ENCODE measurements at places on chromosomes 12 and 14.

- no peak for DNase-seq
Observed at GRCh38 chr14:50601394-50601793, 41.4 kb downstream of the ATL1 start.

DNA sequence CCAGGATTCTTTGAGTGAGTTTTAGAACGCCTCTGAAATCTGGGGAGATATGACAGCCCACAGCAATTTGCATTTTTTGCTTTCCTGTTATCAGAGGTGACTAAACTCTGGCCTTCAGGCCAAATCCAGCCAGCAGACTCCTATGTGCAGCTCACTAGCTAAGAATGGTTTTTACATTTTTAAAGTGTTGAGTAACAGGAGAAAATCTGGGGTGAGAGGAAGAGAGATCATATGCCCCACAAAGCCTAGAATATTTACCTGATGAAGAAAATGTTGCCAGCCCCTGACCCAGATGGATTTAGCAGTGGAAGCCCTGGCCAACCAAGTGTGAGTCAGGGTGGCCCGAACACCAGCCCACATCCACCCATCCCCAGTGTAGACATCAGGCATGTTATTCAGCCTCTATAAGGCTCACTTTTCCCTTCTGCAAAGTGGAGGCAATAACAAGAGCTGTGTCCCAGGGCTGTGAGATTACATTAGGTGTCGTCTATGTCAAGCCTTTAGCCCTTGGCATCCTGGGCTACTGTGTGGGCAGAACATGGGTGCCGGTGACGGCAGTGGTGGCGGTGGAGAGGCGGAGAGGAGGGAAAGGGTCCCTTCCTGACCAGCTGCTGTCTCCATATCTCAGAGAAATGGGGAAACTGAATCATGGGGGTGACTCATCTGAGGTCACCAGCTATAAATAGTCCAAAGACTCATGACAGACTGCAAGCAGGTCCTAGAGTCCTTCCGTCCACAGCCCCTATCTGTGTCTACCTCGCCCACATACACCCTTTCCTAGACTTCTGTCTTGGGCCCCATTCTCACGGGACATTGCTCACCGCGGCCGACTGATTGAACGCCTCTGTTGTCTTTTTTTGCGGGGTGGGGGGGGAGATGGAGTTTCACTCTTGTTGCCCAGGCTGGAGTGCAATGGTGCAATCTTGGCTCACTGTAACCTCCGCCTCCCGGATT, 32.6 kb upstream of the CD9 start:
- DNase-seq = no peak

DNA sequence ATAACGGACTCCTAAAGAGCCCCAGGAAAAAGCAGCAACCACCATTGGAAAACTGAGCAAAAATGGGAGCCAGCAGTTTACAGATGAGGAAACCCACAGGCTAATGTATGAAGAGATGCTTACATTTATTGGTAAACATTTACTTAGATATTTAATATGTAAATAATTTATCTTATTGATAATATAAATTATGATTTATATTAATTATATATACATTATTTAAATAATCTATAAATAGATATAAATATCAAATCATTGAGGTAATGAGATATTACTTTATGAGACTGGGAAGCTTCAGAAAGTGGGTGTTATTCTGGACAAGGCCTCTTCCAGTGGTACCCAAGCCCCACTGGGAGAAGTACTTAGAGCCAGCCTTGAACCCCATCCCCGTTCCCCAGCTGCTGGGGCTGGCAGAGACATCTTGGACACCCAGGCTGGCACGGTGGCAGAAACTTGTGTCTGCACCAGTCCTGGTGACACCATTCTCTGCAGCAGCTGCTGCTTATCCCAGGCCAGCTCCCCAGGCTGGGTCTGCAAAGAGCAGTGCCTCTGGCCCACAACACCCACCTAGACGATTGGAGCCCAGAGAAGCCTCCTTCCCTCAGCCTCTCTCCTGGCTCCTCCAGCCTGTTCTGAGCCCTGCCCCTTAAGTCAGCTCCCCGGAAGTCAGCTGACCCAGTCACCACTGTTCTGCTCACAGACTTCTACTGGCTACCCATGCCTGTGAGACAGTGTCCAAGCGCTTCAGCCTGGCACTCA, 25.9 kb downstream of the ISCA2 start:
- DNase-seq = no peak

DNA sequence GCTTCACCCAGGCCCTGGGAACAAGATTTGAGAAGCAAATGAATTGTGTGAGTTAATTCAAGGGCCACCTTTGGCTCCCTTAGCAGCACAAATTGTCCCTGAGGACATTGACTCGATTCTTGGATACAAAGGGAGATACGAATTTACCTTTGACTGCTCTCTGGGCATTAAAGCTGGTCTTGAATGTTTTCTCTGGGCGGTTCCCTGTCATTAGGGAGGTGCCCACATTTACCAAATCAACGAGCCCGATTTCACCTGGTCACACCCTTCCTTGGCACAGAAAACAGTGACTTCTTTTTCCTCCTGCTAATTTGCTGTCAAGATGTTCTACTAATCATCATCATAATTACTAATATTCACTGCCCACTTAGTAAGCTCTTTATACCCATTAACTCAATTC, 27.1 kb upstream of the CCDC63 start:
- DNase-seq = no peak

- no peak for DNase-seq
Observed at GRCh38 chr14:69644814-69645213, 33.4 kb downstream of the SUSD6 start.

All from hematopoietic multipotent progenitor cell treated with erythropoietin and hydrocortisone succinate and interleukin-3 and kit ligand, for 17 days (in vitro differentiated cells).